SHP77 treated with DMSO at 0.1 percent for 48 hours (cell line): ENCODE measurements at places on chromosomes 2 and 18.

GRCh38 chr2:27209621-27210401 lies 2.0 kb upstream of the ATRAID start:
- DNase-seq, result no peak

DNA sequence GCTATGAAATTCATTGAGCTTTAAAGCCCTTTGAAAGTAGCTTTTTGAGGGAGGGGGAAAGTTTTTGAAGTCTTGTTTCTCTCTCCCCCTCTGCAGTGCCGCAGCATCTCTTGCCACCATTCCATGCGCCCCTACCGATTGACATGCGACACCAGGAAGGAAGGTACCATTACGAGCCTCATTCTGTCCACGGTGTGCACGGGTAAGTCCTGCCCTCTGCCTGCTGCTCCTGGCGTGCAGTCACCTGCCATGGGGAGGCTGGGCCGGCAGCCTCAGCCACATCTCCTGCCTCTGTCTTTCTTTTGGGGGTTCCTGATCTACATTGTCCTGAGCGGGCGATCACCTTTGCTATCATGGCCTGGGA lies 191.6 kb downstream of the GLI2 start:
- no peak for DNase-seq

DNA sequence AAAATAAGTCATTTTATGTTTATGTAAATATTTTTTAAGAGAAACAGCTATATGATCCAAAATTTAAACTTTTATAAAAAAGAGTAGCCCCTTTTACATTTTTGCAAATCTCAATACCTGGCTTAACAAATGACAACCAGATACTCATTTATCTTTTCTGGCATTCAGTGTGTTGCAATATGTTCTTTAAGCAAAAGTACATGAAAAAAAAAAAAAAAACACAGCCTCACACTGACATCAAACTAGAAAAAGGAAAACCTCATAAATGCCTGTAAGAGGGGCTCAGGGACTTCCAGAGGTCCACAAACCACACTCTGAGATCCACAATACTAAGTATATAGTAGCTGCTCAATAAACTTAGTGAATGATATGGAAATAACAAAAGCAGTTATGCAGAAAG lies 21.9 kb downstream of the PPP4R3B start:
- DNase-seq, result no peak

DNA sequence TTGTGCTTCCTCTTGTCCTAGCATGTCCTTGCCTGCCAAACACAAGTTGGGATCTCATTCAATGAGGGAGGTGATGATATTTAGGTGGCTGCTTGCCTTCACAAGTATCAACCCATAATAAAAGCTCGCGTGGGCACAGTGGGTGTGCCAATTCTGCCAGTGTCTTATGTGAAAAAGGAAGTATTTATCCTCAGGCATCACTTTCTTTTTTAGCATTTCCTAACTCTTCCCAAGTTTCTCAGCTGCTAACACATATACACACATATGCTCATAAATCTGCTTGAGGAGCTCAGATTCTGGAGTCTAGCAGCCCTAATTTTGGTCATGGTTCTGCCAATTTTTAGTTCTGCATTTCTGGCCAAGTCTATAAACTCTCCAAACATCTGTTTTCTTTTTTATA lies 319.5 kb upstream of the HNMT start:
- DNase-seq, result no peak

- DNase-seq, result no peak
These were observed 9.1 kb downstream of the TPRKB start for GRCh38 chr2:73728043-73728442.

GRCh38 chr2:68811364-68811763 lies 59.8 kb downstream of the BMP10 start:
- DNase-seq, result no peak

- DNase-seq, result no peak
These were observed 165.0 kb downstream of the ZEB2 start for GRCh38 chr2:144354953-144355352.
